Activated CD4-positive, CD25-positive, alpha-beta regulatory T cell (primary cell): ENCODE measurements at places on chromosomes 5 and 9.

GRCh38 chr5:100872408-100873190, 30.5 kb downstream of the ST8SIA4 start:
- DNase-seq, result no peak

GRCh38 chr5:76689321-76690036, 26.4 kb upstream of the F2R start:
- DNase-seq, result no peak

DNA sequence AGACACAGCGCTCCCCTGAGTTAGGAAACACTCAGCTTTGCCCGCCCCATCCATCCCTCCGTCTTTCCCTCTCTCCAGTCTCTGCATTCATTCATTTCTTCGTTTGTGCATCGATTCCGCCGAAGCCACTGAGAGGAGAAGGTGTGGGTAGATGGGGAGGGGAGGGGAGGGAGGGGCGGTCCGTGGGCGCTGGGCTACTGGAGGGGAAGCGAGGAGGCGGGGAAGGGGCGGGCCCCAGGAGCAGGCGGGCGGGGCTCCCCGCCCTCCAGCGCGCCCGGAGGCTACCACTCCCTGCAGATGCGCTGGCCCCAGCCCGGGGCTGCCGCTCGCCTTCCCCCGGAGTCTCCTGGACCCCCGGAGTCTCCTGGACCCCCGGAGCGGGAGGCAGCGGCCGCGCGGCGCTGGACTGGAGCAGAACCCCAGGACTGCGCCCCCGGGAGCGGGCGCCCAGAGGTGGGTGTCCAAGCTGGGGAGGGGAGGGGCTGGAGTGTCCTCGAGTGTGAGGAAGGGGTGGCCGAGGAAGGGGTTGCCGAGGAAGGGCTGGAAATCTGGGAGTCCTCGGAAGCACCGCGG, 159.5 kb downstream of the C9orf152 start:
- peak; percentile 61 for DNase-seq

DNA sequence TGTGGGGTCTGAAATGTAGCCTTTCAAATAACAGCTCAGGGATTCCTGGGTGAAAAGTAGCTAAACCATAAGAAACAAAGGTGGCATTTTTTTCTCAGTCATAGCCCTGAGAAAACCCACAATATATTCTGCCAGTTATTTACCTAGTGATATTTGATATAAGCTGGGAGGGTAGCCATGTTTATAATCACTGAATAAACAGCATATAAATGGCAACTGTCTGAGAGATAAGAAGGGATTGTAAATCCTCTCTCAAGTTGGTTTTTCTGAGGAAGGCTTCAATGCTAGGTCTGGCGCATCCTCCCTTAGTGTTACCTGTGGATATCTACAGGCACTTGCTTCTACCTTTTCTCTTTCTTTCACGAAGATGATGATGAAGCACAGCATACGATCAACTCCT, 1080.5 kb upstream of the DMAC1 start:
- no peak for DNase-seq

GRCh38 chr9:447230-448025, 232.8 kb downstream of the DOCK8 start:
- peak; percentile 34 for DNase-seq
